GM23338 (cell line): ENCODE measurements at places on chromosomes 5 and 9.

DNA sequence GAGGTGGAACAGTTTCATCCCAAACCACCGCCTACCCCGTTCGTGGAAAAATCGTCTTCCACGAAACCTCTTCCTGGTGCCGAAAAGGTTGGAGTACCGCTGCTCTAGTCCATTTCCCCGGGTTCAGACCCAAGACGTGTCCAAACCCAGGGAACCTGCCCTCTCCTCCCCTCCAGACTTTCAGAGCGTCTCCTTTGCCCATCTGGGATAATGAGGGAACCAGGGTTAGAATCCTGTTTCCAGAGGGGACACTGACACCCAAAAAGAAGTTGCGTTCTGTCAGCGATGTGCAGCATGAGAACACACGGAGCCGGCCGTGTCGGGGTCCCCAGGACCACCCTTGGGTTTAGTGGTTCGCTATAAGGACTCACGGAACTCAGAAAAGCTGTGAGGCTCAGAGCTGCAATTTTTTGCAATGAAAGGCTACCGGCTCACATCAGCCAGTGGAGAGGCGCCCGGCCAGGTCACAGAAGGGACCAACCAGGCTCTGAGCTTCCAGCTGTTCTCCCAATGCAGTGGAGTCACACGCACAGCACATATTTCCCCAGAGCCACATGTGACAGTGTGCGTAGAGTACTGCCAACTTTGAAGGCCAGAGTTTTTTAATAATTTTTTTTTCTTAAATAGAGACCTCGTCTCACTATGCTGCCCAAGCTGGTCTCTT, 19.4 kb downstream of the LAMC3 start:
- DNase-seq = no peak

DNA sequence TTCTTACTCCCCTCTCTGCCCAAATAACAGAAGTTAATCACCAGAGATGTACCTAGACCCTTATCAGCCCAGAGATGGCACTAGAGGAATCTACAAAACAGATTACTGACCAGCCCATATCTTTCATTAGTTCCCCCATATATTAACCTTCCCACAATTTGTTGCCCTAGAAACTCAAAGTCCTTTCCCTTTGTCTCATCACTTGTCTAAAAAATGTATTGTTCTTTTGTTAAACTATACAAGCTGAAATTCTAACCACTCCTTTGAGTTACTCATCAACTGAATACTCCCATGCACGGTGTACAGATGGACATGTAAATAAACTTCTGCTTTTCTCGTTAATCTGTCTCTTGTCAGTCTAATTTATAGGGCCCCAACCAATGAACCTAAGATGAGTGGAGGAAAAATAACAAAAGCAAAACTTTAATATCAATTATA, 130.9 kb downstream of the CCDC192 start:
- DNase-seq = no peak

- peak; percentile 38 for DNase-seq
Observed at GRCh38 chr5:113760486-113760885, 247.0 kb downstream of the YTHDC2 start.

DNA sequence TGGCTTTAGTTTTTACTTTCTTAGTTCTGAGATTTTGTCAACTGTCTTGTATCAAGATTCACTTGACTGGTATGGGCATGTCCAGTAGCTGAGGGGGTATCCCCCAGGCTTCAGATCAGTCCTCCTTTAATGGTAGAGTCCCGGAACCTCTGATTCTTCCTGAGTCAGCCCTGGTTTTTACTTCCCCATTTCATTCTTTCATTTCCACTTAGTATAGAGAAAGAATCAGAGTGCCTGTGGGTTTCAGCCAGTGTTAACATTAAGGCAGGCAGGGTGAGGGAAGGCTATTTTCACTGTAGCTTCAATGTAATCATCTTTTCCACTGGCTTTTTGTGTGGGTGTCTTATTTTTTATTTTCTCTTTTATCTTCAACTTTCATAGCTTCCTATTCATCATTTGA, 8.3 kb upstream of the COMMD10 start:
- no peak for DNase-seq

- DNase-seq = no peak
Observed at GRCh38 chr9:36150574-36151315, 14.2 kb downstream of the GLIPR2 start.

DNA sequence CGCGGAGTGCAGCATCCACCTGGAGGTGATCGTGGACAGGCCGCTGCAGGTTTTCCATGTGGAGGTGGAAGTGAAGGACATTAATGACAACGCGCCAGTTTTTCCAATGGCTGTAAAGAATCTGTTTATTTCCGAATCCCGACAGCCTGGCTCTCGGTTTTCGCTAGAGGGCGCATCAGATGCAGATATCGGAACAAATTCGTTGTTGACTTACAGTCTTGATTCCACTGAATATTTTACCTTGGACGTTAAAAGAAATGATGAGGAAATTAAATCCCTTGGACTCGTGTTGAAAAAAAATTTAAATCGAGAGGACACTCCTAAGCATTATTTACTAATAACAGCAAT, 611 bp downstream of the PCDHA3 start:
- DNase-seq = peak; percentile 58

DNA sequence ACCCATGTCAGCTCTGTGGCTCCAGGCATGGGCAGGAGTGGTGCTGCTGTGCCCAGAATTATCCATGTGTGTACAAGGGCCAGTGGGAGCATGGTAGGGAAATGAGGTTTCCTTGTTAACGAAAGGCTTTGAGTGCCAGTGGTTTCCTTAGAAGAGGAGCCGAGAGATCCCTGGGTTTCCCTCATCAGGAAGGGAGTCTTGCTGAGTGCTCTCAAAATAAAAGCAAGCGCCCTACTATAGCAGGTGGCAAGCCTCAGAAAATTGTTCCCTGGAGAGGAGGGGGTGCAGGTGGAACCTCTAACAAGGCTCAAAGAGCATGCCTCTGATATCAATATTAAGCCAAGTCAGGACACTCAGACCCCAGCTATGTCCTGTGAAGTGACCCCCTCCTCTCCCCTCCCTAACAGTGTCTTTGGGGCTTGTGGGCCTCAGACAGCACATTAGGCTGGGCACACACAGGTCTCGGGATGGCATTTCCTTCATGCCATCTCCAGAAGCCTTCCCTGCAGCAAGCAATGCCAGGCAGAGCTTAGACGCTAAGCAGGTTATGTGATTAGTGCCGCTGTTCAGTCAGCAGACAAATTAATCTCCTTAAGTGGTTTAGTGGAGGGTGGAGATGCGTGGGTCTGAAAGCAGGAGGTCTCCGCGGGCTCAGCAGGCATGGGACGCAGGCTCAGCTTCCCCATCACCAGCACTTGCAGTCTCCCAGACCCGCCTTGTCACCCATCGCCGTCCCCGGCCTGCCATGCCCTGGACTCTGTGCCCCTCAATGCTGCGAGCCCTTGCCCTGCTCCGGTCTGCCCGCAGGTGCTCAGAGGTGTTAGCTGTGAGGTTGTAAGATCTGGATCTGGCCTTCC, 60.0 kb upstream of the RARS1 start:
- DNase-seq = no peak

GRCh38 chr5:75651575-75652238, 40.5 kb downstream of the ANKDD1B start:
- no peak for DNase-seq

DNA sequence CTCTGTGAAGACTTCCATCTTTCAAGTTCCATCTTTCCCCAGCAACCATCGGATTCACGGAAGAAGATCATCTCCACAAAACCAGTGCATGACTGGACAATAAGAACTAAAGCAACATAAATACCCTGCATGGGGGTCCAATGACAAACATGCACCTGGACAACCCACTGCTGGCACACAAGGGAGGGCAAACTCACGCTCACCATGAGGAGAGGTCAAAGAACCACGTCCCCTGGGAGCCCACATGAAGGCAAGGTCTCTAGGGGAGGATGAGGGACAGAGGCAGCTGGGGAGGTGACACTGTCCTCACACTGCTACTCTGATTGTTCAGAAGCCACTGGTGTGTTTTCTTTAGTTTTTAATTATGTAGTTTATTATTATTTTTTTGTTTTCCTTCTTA, 190.8 kb downstream of the MED10 start:
- no peak for DNase-seq

GRCh38 chr5:168132241-168132641, 159.2 kb upstream of the WWC1 start:
- no peak for DNase-seq

- peak; percentile 86 for DNase-seq
Observed at GRCh38 chr5:52787600-52788504, at the start of the genes ITGA1 and PELO. ITGA1 (plus strand) TSS chr5:52787916; CDS start chr5:52788354, 438 bp downstream. PELO (plus strand) TSS chr5:52787916; CDS start chr5:52800395, 12,479 bp downstream.

GRCh38 chr5:1180841-1181271, 20.5 kb upstream of the SLC6A19 start:
- no peak for DNase-seq

- no peak for DNase-seq
Observed at GRCh38 chr5:170443624-170444023, 54.5 kb upstream of the KCNMB1 start.

GRCh38 chr9:134757216-134757975, 115.8 kb downstream of the COL5A1 start:
- DNase-seq = no peak

DNA sequence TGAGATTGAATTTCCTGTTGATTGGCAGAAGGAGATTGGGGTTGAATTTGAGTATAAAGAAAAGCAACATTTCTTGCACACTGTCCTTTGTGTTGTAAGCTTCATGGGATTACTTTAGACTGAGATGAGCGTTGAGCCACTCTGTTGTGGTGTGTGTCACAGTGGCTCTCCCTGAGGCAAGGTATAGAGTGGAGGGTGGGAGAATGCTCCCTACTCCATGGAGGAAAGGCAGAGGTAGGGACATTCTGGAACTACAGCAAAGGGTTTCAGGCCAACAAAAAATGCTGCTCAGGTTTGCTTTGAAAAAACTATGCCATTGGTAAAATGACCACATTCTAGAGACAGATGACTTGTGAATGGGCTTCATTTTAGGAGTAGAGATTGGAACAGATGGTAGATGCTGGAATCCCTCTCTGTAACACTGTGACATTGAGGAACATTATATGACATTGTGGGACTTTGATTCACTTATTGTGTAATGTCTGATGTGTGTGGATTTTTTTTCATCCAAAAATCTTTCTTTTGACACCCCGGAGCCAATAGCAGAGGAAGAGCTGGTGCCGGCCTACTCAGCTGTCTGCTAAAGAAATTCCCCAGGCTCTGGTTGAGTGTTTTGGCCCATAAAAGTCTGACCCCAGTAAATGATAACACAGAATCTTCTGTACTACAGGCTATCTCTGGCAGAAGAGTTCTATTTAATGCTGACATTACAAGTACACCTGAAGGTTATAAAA, 6.2 kb upstream of the CEP120 start:
- DNase-seq = no peak

DNA sequence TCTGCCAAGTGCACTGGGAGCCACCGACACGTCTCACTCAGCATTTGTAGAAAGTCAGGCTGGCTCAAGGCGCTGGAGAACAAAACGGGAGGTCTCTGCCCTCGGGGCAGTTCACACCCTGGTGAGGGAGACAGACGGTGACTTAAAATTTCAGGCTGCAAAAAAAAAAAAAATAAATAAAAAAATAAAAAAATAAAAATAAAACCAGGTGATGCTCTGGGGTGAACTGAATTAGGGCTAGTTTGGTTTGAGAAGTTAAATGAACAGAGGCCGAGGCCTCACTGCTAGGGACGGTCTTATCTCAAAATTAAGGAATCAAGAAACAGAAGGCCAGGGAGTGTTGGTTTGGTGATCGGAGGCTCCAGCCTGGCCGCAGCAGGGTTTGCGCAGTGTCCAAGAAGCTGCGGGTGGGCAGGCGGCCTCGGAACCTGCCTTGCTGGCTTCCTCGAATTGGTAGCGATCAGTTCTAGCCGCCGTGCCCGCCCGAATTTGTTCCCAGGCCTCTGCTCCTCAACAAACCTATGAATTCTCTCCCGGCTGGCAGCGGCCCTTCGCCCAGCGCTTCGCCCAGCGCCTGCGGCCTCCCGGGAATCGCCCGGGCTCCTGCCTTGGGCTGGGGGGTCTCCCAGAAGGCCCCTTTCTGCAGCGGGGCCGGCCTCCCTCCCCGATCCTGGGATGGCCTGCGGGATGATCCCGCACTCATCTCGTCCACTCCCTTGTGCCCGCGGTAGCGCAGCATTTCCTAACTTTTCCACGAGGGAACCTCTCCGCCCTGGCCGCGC, 1.5 kb downstream of the NKX2-5 start:
- DNase-seq = peak; percentile 48

- no peak for DNase-seq
Observed at GRCh38 chr5:2536632-2537377, 214.7 kb downstream of the IRX2 start.

- no peak for DNase-seq
Observed at GRCh38 chr5:54756796-54757402, 228.5 kb downstream of the ESM1 start.

GRCh38 chr9:129282272-129282671, 104.2 kb upstream of the IER5L start:
- DNase-seq = peak; percentile 48

- peak; percentile 92 for DNase-seq
Observed at GRCh38 chr5:72847989-72848473, 31.6 kb downstream of the TNPO1 start.

- no peak for DNase-seq
Observed at GRCh38 chr5:31972558-31972957, 201.6 kb downstream of the GOLPH3 start.

GRCh38 chr5:10400831-10401230, 40.8 kb upstream of the ROPN1L start:
- DNase-seq = no peak

DNA sequence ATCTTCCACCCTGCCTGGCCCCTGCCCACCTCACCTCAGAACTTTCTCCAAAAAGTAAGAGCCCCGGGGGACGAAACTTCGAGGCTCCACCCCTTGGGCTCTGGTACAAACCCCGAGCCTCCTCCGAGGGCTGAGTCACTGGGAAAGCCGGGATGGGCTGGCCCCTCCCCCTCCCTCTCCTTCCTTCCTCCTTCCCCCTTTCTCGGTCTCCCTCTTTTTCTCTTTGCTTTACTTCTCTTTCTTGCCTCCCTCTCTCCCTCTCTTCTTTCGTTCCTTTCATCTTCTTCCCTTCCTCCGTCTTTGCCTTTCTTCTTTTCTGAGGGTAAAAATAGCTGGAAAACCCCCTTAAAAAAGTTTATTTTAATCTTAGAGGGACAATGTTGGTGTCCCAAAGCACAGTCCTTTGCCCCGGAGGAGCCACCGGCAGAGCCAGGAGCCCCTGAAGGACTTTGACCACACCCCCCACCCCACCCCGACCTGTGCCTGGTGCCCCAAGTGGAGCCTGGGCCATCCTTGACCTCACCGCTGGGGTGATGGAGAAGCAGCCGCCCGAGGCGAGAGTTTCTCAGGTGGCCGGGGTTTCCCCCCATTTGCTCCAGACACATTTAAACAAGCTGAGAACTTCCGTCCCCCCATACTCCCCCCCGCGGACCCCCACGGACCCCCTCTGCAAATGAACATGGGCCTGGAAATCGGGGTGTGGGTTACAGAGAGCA, 5.7 kb upstream of the NOTCH1 start:
- DNase-seq = peak; percentile 84

DNA sequence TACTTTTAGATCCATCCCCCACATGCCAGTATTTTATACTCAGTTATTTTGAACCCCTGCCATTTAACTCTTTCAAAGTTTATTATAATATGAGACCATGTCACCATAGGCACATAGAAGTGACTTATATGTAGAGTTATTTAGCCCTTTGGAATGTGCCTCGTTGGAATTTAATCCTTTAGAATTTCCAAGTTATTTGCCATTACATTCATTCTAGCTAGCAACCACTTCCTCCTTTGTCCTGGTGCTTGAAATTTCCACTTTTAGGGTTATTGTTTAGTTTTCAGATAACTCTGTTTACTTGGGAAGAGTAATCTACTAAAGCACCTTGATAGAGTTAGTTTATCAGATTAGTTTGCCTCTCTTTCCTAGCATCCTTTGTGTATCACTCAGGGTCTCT, 82.8 kb upstream of the TLE1 start:
- DNase-seq = no peak
